ENCODE measurements at places on chromosomes 7 and 10.

DNA sequence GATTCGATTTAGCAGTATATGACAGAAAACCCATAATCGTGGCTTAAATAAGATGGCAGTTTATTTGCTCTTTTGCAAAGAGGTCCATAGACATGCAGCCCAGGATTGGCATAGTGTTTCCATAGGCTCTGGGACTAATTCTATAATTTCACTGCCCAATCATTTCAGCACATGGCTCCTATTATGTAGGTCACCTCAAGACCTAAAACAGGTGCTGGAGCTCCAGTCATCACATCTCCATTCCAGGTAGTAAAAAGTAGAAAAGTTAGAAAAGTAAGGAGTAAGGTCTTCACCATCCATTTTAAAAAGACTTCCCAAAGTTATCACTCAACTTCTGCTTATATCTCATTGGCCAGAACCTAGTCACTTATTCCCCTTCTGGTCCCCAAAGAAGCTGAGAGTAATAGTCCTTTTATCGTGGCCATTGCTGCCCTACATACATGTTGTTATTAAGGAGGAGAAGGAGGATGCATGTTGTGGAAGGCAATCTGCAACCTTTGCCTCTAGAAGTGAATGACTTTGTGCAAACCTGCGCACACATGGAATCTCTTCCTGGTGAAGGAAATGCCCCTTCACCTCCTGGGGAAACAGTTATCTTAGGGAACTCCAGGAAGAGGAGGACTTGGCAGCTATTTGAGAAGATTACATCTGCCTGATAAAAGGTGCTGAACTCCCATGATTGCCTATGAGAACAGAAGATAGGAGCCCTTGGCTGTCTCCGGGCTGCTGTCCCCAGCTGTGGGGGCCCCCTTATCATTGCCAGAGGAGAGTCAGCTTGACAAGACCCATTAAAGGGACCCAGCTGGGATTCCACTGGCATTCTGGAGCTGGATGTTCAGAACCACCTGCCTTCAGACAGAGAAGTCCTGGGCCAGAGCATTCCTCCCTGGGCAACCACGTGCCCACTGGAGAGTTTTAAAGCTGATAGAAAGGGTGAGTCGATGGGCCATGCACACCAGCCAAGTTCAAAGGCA is 330.6 kb upstream of the ZMIZ1 start:
- DNase-seq = no peak

DNA sequence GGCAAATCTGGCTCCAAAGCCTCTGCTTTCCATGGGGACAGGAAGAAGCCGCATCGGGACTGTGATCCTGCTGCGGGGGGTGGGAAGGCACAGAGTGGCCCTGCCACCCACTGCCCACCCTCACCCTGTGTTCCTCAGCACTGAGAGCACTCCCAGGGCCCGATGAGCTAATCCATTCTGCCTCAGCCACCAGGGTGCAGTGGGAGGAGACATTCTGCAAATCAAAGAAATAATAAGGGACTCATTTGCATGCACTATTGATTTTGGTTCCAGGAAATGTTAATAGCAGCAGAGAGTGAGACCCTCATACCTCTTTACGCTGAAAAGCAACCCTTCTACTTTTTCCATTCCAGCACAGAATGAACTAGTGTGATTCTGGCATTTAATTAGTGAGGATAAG is 572.8 kb downstream of the INHBA start:
- no peak for DNase-seq

DNA sequence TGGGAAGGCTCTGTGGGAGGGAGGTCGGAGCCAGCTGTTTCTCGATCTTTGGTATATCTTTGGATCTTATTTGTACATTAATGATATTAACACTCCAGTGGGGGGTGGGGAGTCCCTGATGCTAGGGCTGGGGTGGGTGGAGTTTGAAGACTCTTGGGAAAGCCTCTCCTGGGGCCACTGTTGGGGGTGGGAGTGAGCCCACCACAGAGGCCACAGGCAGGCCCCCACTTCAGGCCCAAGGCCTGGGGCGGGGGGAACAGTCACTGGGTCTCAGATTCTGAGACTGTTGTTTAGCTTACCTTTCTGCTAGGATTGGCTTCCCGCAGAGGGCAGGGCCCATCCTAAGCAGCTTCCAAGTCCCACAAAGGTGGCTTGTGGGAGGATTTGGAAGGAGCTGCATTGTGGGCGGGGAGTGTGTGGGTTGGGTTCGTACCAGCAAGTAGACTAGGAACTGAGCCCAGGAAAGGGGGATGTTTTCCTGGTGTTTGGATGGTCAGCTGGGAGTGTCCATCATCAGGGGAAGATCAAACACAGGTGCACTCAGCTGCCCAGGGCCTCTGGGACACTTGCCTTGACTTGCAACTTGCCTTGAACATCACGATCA is 11.9 kb downstream of the YKT6 start:
- DNase-seq = no peak

DNA sequence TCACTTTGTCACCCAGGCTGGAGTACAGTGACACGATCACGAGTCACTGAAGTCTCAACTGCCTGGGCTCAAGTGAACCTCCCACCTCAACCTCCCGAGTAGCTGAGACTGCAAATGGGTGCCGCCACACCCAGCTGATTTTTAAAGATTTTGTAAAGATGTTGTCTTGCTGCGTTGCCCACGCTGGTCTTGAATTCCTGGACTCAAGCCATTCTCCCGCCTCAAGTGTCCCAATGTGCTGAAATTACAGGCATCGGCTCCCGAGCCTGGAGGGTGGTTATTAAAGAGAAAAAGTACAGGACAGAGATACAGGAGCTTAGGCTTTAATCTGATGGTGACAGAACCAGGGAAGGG is 55.1 kb downstream of the KCTD7 start:
- DNase-seq = no peak

DNA sequence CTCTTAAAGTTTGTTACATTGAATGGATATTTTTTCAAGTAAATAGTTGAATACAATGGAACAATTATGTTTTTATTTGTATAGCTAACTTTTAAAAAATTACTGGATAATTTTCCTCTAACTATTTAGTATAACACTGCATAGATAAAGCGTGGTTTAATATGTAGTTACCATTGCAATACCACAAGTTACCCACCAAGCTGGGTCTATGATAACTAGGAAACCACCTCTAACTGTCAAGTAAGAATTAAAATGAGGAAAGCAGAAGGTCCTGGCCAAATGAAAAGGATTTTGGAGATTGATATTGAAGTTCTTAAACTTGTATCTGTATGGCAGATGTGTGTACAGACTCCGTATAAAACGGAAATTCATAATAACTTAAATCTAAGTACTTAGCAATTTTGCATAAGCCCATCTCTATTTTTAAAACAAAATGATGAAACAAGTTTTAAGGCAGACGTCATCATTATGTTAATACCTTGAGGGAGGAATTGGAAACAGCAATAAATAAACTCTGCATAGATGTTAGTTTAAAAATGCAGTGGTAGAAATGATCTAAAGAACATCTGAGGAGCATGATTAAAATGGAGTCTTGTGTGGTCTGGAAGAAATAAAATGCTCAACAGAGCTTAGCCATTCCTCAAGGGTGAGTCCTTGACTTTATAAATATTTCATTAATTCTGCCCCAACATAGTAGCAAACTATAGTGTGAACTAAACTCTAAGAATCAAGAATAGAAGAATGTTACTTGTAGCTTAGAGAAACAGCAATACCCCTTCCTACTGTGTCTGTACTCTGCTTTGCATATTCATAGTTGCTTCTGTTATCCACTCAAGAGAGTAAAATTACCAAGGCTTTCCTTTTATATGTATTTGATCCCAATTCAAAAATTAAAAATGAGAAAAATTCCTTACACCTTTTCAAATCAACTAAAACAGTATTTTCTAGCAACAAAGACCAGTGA is 206.4 kb upstream of the FERD3L start:
- DNase-seq = no peak

DNA sequence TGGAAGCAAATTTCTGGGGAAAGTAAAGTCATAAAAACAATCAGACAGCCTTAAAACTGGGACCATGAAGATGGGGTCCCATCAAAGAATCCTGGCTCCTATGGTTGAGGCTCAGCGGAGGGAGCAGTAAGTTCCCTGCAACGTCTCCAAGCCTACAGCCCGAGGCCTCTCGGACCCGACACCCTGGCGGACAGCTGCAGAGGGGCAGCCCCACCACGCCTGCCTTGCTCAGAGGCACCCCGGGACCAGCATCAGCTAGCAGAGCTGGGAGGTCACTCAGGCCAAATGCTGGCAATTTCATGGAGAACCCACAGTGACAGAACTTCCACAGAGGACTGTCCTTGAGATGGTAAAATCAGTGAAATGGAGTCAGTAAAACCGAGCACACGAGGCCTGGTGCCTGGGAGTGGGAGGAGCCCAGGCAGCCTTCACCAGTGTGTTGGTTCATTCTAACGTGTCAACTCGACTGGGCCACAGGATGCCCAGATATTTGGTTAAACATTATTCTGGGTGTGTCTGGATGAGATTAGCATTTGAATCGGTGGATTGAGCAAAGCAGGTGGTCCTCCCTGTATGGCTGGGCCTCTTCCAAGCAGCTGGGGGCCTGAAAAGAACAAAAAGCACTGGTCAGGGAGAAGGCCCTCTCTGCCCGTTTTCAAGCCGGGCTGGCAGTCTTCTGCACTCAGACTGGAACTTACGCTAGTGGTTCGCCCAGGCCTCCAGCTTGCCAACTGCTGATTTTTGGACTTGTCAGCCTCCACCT is 96.2 kb upstream of the INSIG1 start:
- no peak for DNase-seq

DNA sequence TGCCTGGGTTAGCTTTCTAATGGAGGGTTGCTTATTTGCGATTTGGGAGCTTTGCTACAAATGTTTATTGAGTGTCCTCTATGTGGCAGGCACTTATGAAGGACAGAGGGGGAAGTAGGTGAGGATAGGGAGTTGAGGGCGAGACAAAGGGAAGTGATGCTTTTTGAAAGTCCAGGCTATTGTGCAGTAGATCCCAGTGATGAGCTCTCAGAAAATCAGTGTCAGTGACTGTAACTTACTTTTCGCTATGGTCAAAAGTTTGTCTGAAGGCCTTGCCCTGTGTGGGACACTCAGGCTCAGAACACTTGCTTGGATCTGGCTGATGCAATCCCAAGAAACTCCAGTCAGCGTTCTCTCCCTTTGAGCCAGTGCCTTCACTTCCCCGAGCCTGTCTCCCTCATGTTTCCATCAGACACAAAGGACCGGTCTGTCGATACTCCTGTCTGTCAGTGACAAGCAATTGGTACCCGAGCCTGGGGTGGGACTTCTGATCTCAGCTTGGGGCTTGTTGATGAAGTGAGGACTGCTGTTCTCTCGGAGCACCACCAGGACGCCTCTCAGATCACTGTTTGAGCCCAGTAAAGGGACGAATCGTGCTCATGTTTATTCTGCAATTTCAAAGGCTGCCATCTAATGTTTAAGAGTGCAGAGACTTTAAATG is 63.1 kb upstream of the SORCS3 start:
- no peak for DNase-seq

- DNase-seq = no peak
These were observed 5.3 kb downstream of the DENND2A start for GRCh38 chr7:140635345-140635744.

GRCh38 chr7:27994639-27995038 is 186.0 kb downstream of the JAZF1 start:
- no peak for DNase-seq

GRCh38 chr7:15678653-15679052 is 7.8 kb downstream of the MEOX2 start:
- DNase-seq = no peak

DNA sequence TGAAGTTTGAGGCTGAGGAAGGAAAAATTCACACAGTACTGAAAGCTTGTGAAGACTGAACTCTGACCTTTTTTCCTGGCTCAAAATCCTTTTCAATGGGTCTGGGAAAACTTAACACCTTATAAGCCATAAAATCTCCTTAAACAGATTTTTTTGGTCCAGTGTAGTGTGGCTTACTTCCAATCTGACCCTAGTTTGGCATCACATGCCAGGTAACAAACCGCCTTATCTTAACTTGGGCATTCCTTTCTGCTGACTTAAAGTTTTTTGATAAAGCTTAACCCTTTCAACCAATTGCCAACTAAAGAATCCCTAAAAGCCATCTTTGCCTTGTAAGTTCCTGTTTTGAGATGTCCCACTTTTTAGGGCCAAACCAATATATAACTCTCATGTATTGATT is 13.2 kb upstream of the ITPRID1 start:
- DNase-seq = no peak

GRCh38 chr10:127159648-127160245 is 36.6 kb downstream of the INSYN2A start:
- DNase-seq = no peak

DNA sequence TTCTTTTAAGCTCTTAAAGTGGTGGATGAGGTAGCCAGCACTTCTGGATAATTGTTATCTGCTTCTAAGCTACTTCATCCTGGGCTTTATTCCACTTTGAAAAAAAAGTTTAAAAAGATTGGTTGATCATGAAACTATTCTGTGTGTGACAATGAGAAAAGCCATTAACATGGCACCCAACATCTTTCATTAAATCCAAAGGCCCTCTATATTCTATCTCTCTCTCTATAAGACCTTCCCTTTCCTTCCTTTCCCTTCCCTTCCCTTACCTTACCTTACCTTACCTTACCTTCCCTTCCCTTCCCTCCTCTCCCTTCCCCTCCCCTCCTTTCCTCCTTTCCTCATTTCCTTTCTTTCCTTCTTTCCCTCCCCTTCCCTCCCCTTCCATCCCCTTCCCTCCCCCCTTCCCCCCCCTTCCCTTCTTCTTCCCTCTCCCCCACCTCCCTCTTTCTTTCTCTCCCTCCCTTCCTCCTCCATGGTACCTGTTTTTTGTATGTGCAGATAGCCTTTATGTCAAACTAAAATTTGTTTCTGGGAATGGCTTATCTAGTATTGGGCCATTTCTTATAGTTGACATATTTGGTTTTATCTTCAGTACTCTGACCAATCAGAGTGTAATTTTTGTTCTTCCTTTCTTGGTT is 218.7 kb downstream of the DKK1 start:
- DNase-seq = no peak

DNA sequence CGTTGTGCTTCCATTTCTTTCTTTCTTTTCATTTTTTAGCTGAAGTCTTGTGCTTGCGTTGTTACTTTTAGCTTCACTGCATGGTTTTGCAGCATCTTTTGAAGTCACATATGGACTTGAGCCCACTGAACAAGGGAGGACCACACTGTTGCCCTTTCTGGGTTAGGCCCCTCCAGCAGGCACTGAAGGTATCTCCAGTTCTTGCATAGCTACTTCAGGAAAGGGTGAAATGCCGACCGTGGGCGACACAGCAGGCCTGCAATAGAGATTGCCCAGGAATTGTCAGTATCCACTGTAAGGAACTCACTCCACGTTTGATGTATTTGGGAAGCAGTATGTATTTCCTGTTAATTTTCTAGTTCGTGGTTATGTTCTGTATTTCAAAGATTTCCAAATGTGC is 85.1 kb downstream of the WDR37 start:
- DNase-seq = no peak

Data from HuH-7.5 (cell line).